ENCODE measurements at places on chromosomes 1 and 21. TPM values are rescaled to one million over a fixed set of nuclear protein-coding genes. Genes with fewer than 3 reads are reported as not detected.
A peak's percentile ranks its signal among the peaks of the same experiment; 100 is the strongest.

GRCh38 chr1:20719261-20719660 lies 1.5 kb upstream of the KIF17 start:
- H3K4me3 ChIP-seq = no peak overlapping the region
- H3K36me3 ChIP-seq = no peaks in the 10 kb centered on the region
- no peaks in the 10 kb centered on the region for H3K4me1 ChIP-seq
- H3K27me3 ChIP-seq = no peaks in the 10 kb centered on the region
- H3K27ac ChIP-seq = no peak overlapping the region

The HES3 gene
- total RNA-seq = not detected

DNA sequence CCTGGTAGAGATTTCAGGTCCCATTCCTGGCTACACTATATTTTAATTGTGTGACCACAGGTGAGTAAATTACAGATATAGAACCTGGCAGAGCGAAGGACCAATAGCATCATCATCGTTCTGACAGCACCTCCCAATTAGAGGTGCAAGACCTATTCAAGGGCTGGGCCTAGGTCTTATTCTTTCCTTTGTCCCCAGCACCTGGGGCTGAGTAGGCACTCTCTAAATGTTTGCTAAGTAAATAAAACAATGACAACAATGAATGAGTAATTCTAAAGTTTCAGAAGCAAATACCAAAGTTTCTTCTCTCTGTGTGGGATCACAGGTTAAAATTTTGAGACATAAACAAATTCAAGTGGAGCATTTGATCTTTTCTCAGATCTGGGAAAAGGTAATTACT lies 32.7 kb downstream of the BEND5 start:
- H3K27ac ChIP-seq = no peak overlapping the region
- H3K36me3 ChIP-seq = no peaks in the 10 kb centered on the region
- H3K4me1 ChIP-seq = no peaks in the 10 kb centered on the region
- 0 out of 2 replicates have a peak, but pooled peaks cover 4% of the 10 kb centered on the region for H3K27me3 ChIP-seq
- DNase-seq = no peak
- no peak overlapping the region for H3K4me3 ChIP-seq

GRCh38 chr21:31348188-31348587 lies 4.1 kb upstream of the TIAM1 start:
- no peaks in the 10 kb centered on the region for H3K27me3 ChIP-seq
- peaks cover 2% of the 10 kb centered on the region for H3K4me1 ChIP-seq
- no peak overlapping the region for H3K27ac ChIP-seq
- H3K4me3 ChIP-seq = no peak overlapping the region
- H3K36me3 ChIP-seq = no peaks in the 10 kb centered on the region

GRCh38 chr1:178931858-178932551 lies 61.1 kb upstream of the ANGPTL1 start:
- H3K27ac ChIP-seq = peak overlapping the region; percentile 9
- peak; percentile 53 for DNase-seq
- H3K36me3 ChIP-seq = no peaks in the 10 kb centered on the region
- H3K27me3 ChIP-seq = no peaks in the 10 kb centered on the region
- peaks cover 16% of the 10 kb centered on the region for H3K4me1 ChIP-seq

- H3K36me3 ChIP-seq = no peaks in the 10 kb centered on the region
- H3K27ac ChIP-seq = no peak overlapping the region
- H3K4me3 ChIP-seq = no peak overlapping the region
- H3K4me1 ChIP-seq = no peaks in the 10 kb centered on the region
These were observed 146.8 kb downstream of the LRIG2 start for GRCh38 chr1:113219828-113220227.

DNA sequence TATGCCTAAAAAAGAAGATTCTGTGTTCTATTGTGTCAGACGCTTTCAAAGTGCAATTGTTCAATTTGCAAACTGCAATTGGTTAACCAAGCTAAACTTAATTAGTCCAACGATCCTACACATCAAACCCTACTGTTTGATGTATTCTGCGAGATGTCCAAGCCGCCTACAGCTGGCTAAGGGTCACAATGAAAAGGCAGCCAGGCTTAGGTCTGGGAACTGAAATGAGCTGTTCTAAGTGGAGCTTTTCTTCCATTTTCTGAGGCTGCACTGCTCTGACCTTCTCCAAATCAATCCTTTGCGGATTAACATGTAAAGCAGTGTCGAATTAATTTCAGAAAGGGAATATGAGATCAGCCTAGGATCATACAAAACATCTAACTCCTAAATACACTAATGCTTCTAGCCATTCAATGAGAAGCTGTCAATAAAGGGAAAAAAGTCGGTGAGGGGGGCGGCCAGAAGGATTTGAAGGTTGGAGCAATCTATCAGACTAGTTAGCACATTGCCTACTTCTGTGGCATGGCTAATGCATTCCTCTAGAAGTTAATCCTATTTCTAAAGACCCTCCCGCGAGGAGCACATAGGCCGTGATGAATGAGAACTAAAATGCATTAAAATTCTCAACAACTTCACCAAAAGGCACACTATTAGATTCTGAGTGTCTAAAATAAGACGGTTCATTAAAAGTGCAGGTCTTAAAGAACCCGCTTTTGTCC lies 119.0 kb downstream of the SIM2 start:
- H3K27ac ChIP-seq = no peak overlapping the region
- no peak for DNase-seq
- H3K36me3 ChIP-seq = no peaks in the 10 kb centered on the region
- no peaks in the 10 kb centered on the region for H3K4me1 ChIP-seq
- H3K4me3 ChIP-seq = no peak overlapping the region

DNA sequence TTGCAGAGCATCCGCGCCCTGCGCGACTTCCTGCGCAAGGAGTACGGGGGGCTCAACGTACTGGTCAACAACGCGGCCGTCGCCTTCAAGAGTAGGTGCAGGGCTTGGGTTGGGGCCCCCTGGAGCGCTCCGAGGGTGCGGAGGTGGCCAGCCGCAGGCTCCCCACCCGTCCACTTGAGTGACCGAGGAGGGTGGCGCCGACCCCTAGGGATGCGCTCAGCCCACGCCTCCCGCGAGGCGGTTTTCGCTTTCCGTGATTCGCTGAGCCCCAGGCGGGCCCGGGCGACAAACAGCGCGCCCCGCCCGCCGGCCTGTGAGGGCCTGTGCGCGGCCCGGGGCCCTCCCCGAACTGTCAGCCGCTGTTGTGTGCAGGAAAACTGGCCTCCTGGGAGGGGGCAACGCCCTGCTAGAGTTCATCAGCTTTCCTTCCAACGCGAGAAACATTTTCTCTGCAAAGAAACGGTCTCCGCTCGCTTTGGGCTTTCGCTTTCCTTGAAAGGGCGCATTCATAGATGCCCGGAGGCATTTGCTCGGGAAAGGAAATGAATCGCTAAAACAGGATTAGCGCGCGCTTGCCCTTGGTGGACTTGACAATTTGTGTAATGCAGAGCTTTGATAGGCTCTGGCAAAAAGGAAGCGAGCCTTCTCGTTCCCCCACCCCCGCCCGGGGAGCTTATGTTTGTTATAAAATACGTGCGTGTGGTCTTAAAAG lies 668 bp downstream of the CBR3 start:
- H3K4me3 ChIP-seq = peak overlapping the region; percentile 83
- H3K4me1 ChIP-seq = peaks cover 11% of the 10 kb centered on the region
- H3K36me3 ChIP-seq = no peaks in the 10 kb centered on the region
- peak overlapping the region; percentile 80 for H3K27ac ChIP-seq

The TAF13 gene
- 166 TPM for total RNA-seq

DNA sequence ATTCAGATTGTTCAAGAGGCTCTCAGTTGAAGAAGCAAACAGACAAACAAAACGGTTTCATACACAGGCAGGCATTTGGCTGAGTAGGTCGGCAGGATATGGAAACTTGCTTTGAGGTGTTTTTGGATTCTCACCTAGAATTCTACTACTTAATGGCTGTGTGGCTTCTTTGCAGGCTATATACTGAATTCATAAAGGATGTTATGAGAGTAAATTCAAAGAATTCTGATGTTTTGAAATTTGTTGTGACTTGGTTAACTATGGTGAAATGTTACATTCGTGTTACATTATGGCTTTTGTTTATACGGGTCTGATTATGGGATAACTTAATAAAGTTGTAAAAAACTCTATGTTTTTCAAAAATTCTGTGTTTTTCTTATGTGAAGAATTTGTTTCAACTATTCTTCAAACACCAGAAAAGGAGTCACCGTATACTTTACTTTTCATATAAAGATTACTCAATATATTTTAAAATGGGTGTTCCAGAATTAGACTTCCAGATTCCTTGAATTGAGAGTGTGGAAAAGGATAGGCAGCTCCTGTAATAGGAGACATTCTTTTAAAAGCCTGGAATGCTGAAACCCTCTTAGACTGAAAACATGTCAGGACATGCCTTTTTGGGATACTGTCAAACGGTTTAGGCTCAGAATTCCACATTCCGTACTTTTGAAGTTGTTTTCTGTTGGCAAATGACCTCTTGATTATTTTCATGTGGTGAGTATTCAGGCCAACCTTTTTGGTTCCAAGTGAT lies 8.2 kb upstream of the IRF2BP2 start:
- peaks cover 87% of the 10 kb centered on the region for H3K4me1 ChIP-seq
- DNase-seq = peak; percentile 67
- H3K27ac ChIP-seq = peak overlapping the region; percentile 96
- peak overlapping the region; percentile 45 for H3K4me3 ChIP-seq
- H3K36me3 ChIP-seq = no peaks in the 10 kb centered on the region

DNA sequence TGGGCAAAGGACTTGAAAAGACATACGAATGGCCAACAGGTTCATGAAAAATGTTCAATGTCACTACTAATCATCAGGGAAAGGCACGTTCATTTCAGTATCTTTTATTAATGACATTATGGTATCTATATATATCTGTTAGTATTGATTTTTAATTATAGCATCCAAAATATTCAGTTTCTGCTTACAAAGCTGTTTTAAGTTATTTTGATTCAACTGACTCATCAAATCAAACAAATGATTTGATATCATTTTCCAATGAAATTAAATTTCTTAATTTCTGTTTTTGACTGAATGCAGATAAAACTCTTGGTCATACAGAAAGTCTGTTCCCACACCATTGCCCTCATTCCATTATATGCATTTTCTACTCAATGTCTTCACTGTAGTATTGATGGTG lies 315.9 kb downstream of the PDE4B start:
- no peaks in the 10 kb centered on the region for H3K27me3 ChIP-seq
- DNase-seq = no peak
- H3K4me1 ChIP-seq = no peaks in the 10 kb centered on the region
- no peak overlapping the region for H3K27ac ChIP-seq
- no peak overlapping the region for H3K4me3 ChIP-seq
- no peaks in the 10 kb centered on the region for H3K36me3 ChIP-seq

The TGFB2 gene
- total RNA-seq = 0.51 TPM

The DISP3 gene
- not detected for total RNA-seq

- no peak overlapping the region for H3K4me3 ChIP-seq
- peaks cover 10% of the 10 kb centered on the region for H3K4me1 ChIP-seq
- peak; percentile 19 for DNase-seq
- peaks cover 29% of the 10 kb centered on the region for H3K27me3 ChIP-seq
- no peak overlapping the region for H3K27ac ChIP-seq
These were observed 11.4 kb upstream of the SELE start for GRCh38 chr1:169745015-169745861.

DNA sequence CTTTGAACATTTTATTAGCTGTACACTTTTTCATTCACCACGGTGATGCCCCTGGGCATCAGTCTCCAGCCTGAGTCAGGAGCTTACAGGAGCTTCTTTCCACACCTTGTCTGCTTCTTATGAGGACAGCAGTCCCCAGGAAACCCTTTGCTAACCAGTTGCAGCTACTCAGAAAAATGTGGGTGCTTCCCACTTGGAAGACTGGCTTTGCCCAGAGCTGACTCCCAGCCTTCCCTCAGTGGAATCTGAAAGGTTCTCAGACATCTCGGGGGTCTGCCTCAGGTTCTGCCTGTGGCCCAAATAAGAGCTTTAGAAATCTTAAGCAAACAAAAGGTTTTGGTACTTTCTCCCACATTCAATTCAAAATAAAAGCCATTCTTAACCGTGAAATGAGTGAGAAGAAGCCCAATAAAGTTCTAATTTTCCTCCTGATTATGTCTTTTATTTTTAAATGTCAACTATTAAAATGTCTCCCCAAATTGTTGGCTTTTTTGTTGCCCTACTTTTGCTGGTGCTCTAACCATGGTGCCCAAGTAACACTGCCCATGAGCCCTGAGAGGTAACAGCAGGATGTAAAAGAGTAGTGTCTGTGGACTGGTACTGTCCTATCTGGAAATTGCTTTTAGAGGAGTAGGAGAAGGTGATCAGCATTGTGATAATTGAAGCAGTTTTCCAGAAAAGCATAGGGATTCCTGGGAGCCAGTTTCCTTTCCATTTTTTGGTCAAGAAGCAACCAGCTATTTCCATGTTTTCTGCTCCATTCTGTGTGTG lies 5.6 kb downstream of the C1orf53 start:
- H3K27me3 ChIP-seq = peaks cover 50% of the 10 kb centered on the region
- H3K4me3 ChIP-seq = no peak overlapping the region
- peaks cover 12% of the 10 kb centered on the region for H3K4me1 ChIP-seq
- no peak for DNase-seq

- peak; percentile 86 for DNase-seq
- H3K27ac ChIP-seq = no peak overlapping the region
- H3K27me3 ChIP-seq = no peaks in the 10 kb centered on the region
These were observed 119.2 kb downstream of the GALNT2 start for GRCh38 chr1:230186003-230186863.

- H3K27ac ChIP-seq = no peak overlapping the region
- no peak for DNase-seq
- H3K4me3 ChIP-seq = no peak overlapping the region
- H3K4me1 ChIP-seq = peaks cover 11% of the 10 kb centered on the region
- H3K27me3 ChIP-seq = no peaks in the 10 kb centered on the region
- H3K36me3 ChIP-seq = no peaks in the 10 kb centered on the region
These were observed 9.0 kb downstream of the WNT4 start for GRCh38 chr1:22133931-22134324.

- no peak overlapping the region for H3K27ac ChIP-seq
- DNase-seq = peak; percentile 62
- H3K4me1 ChIP-seq = no peaks in the 10 kb centered on the region
- H3K36me3 ChIP-seq = no peaks in the 10 kb centered on the region
- peak overlapping the region; percentile 82 for H3K4me3 ChIP-seq
These were observed 706 bp downstream of the C21orf91 start for GRCh38 chr21:17818186-17819113.

GRCh38 chr1:239197871-239198270 lies 188.5 kb upstream of the CHRM3 start:
- H3K27ac ChIP-seq = no peak overlapping the region
- H3K4me3 ChIP-seq = no peak overlapping the region
- H3K27me3 ChIP-seq = no peaks in the 10 kb centered on the region
- no peaks in the 10 kb centered on the region for H3K36me3 ChIP-seq

DNA sequence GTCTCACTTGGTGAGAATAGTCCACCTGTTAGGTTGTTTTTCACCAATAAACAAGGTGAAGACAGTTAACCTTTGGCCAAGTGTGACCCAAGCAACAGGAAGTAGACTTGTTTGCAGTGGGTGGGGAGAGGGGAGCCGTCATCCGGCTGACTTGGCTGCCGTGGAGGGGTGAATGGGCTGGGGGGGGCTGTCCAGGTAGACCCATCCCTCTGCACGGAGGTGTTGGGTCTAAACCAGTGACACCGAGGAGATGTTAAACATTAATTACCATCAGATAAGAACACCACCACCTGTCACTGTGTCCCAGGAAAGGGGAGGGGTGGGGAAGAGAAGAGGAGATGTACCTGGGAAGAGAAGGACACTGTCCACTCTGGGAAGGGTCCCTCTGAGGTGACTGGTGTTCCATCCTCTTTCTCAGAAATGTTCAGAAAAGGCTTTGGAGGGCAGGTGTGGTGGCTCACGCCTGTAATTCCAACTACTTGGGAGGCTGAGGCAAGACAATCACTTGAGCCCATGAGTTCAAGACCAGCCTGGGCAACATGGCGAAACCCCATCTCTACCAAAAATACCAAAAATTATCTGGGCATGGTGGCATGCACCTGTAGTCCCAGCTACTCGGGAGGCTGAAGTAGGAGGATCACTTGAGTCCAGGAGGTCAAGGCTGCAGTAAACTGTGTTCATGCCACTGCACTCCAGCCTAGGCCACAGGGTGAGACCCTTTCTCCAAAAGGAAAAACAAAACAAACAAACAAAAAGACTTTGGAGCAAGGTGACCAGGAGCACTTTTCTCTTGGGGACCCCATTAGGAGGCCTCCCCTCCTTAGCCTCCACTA lies 6.7 kb upstream of the MYOM3 start:
- H3K27me3 ChIP-seq = no peaks in the 10 kb centered on the region
- DNase-seq = no peak
- 0 out of 2 replicates have a peak overlapping the region, but pooled peaks have one; percentile 6 for H3K27ac ChIP-seq

The ZNF648 gene
- not detected for total RNA-seq
